ENCODE measurements at places on chromosomes 7 and 10.

GRCh38 chr7:155773531-155773930 is 38.7 kb downstream of the SHH start:
- no peak for DNase-seq

GRCh38 chr7:30019960-30020359 is 6.5 kb downstream of the FKBP14 start:
- no peak for DNase-seq

GRCh38 chr7:129843365-129843898 is 109.3 kb downstream of the UBE2H start:
- no peak for DNase-seq

GRCh38 chr7:47241112-47242065 is 340.5 kb downstream of the TNS3 start:
- DNase-seq: no peak

DNA sequence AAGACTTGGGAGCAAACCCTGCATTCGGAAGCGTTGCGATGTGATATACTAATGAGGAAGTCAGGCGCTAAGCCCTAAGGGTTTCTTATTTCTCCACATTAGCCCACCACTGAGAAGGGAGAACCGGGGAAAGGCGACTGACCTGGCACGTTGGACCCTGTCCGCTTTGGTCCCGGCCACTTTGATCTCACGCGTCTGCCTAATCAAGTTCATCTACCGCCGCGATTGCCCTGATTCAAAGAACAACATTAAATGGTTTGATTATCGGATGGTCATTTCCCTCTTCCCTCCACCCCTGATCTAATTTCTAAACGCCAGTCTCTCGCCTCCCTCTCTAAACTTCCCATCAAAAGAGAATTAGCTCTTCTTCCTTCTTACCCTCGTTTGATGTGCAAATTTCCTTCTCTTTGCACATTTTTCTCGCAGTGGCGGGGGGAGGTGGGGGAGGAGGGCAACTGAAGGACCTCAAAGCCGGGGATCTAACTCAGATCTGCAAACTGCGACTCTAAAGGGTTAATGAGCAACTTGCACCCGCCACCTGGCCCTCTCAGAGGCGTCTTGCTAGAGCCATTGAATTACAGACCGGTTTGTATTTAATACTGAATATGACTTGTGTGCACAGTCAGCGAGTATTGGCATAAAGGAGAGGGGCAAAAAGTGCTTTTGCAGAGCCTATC is 687 bp upstream of the DKK1 start:
- no peak for DNase-seq

DNA sequence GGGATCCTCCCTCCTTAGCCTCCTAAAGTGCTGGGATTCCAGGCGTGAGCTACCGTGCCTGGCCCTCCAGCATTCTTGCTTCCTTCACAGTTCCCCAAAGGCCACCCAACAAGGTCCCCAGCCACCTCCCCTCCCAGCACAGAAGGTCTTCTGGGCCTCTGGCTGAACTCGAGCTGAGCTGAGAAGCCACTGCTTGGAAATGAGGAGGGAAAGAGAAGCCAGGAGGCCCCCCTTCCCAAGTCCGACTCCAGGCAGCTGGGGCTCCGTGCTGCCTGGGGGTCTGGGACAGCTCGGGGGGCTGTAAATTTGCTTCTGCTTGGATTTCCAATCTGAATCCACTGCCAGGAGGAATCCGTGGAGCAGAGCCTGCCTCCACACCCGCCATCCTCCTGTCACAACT is 5.5 kb upstream of the EPO start:
- no peak for DNase-seq
